Upper lobe of right lung (tissue), 1 donor: ENCODE measurements at places on chromosomes 5 and 9. TPM values are rescaled to one million over a fixed set of nuclear protein-coding genes. Genes with fewer than 3 reads are reported as not detected.

Gene PCDHA12
- 8.8 TPM for total RNA-seq

Gene MARCHF11
- not detected for total RNA-seq

DNA sequence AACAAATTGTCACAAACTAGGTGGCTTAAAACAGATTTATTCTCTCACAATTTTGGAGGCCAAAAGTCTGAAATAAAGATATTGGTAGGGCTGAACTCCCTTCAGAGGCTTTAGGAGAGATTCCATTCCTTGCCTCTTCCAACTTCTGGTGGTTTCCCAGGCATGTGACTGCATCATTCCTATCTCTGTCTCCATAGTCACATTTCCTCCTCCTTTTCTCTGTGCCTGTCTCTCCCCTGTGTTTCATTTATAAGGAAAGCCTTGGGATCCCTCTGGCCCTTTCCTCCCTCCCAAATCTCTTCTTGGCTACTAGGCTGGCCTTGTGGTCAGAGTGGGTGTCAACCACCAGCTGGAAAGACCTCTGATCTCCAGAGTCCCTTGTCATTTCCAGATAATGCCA lies 78.2 kb downstream of the SNX18 start:
- DNase-seq = no peak

GRCh38 chr9:133609311-133610098 lies at the start of gene FAM163B:
TSS of gene FAM163B (minus strand) at chr9:133609389. CDS start at chr9:133580223, 29,166 bp downstream.
- DNase-seq = no peak

GRCh38 chr9:122806661-122807060 lies 6.7 kb downstream of the OR1K1 start:
- DNase-seq = no peak

DNA sequence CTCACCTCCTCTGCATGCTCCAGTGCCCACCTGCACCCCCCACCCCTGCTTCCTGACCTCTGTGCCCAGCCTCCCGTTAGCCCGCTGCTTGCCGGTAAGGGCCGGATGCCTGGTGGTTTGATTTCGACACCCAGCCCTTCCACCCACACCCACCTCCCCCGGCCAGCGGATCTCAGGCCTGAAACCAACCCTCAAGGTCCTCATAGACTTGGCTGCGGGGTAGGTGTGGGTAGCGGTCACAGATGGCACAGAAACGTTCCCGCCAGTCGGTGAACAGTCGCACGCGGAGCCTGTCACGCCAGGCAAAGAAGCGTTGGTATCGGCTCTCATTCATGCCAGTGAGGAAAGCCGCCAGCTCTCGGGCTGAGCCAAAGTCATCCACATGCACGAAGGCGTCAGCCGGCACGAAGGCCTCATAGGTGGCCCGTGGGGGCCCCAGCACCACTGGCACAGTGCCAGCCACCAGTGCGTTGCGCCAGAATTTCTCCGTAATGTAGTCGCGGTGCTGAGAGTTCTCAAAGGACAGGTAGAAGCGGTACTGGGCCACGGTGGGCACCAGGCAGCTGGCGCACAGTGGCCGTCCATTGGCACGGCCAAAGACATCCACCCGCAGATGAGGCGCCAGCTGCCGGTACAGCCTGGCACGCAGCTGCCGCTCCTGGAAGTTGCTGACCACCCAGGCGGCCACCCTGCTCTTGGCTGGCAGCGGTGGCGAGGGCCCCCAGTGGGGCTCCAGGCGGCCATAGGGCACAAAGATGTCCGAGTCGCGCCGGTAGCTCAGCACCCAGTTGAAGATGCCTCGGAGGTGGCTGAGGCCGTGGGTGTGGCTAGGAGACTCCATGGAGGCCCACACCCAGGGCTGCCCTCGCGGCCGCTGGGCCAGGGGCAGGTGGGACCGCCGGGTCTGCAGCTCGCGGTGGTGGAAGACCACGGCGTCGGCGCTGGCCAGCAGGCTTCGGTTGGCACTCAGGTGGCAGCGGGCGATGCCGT lies 1.1 kb downstream of the FUT7 start:
- DNase-seq = peak; percentile 85

GRCh38 chr9:91197232-91198181 lies 164.2 kb downstream of the AUH start:
- no peak for DNase-seq

Gene PCDHA4
- total RNA-seq = 1.1 TPM

GRCh38 chr5:54876-55569 lies 36.9 kb upstream of the PLEKHG4B start:
- DNase-seq = no peak
